ENCODE measurements at places on chromosomes 6 and 20. TPM values are rescaled to one million over a fixed set of nuclear protein-coding genes. Genes with fewer than 3 reads are reported as not detected.

Gene TAGAP
- not detected for total RNA-seq

Gene CAP2
- total RNA-seq: 12.3 TPM

Gene TRIM15
- total RNA-seq: 0.79 TPM

Gene LY86
- total RNA-seq: not detected

Gene ADGB
- total RNA-seq: not detected

Gene TFAP2A
- total RNA-seq: 78.2 TPM

Gene FGD2
- total RNA-seq: not detected

Gene RCAN2
- 0.09 TPM for total RNA-seq

Gene KCNK16
- total RNA-seq: not detected

Gene ATP9A
- total RNA-seq: 7.3 TPM

Gene NCOA6
- 27.9 TPM for total RNA-seq

Gene C6orf15
- not detected for total RNA-seq

Gene PGBD1
- total RNA-seq: 2.5 TPM

Gene STXBP5
- total RNA-seq: 38.5 TPM

Gene RAD21L1
- total RNA-seq: not detected

Gene CTCFL
- total RNA-seq: not detected

Gene PGC
- not detected for total RNA-seq

Gene SIGLEC1
- total RNA-seq: not detected

Gene CTAGE9
- total RNA-seq: not detected

Gene HLA-F
- 16.9 TPM for total RNA-seq

Gene EYA4
- not detected for total RNA-seq

Gene COQ3
- total RNA-seq: 7.7 TPM

Gene TMC2
- total RNA-seq: not detected

Gene L3MBTL3
- 5.2 TPM for total RNA-seq

Gene JAG1
- total RNA-seq: 62.5 TPM

Gene RAET1G
- total RNA-seq: 8.3 TPM

Gene BTNL2
- not detected for total RNA-seq

Gene STX11
- 1.1 TPM for total RNA-seq

Gene SPEF1
- 0.32 TPM for total RNA-seq
